ENCODE measurements at places on chromosomes 12 and 14.

DNA sequence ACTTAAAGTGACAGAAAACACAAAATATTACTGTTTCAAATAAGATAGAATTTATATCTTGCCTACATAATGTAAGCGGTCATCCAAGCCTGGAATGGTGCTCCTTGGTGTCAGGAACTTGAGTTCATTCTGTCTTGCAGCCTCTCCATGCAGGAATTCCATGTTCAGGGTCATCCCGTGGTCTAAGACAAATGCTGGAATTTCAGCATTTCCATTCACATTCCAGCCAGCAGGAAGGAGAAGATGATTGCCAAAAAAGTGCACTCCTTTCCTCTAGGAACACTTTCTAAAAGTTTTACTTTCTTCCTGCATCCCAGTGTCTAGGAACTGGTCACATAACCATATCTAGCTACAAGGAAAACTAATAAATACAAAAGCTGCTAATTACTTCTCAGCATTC, 106.3 kb downstream of the PTPRO start:
- DNase-seq: no peak

DNA sequence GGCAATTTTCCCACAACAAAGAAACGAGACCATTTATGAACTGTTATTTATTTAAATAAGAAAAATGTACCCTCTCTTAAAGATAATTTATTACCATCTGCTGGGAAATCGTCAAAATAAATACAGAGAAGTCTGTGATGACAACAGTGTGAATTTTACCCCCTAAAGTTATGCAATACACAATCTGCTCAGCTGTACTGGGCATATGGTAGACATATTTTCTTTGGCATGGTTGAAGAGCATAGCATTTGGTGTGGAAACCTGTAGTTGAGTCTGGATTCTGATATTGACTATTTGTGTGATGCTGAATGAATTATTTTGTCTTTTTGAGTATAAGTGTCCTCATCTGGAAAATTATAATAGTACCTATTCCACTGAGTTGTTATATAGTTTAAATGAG, 60.0 kb downstream of the CFAP54 start:
- DNase-seq: no peak

GRCh38 chr12:22796941-22797630, 172.1 kb downstream of the ETNK1 start:
- DNase-seq: no peak

DNA sequence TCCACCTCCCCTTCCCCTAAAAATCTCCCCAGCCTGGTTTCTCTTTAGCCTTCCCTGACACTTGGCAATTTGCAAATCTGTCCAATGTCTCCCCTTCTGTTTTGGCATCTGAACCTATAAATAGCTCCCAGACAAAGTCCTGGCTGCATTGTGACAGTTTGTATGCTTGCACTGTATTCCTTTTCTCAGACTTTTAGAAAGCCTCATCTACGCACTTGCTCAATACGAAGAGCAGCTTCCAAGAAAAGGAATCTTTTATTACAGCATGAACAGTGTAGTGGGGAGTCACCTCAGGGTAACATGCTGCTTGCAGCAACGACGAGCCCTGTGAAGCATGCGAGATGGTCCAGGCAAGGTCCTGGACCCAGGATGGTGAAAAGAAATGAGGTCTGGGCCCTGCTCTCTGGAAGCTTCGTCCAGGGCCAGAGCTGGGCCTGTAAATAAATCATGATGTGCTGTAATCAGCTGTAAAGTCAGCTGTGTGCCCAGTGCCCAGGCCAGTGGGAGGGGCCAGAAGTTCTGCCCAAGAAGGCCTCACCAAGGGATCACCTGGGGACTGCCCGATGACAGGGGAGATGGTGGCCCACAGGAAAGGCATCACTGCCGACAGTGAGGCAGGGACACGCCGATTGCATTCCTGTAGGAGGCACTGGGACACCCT, 88.3 kb downstream of the RIN3 start:
- DNase-seq: no peak

DNA sequence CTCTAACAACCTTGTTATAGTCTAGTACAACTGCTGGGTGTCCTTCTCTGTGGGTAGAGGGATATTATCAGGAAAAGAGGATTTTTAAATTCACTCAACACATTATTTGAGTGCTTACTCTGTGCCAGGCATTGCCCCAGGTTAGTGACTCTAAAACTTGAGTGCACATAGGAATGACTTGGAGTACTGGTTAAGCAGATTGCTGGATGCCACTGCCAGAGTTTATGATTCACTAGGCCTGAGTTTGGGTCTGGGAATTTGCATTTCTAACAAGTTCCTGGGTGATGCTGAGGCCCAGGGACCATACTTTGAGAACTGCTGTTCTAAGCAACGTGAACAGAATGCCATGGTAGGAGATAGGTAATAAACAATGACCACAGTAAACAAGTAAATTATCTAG, 96.6 kb downstream of the CFAP54 start:
- DNase-seq: no peak

- DNase-seq: peak; percentile 50
Measured at GRCh38 chr12:57110104-57111030, 795 bp downstream of the STAT6 start.

DNA sequence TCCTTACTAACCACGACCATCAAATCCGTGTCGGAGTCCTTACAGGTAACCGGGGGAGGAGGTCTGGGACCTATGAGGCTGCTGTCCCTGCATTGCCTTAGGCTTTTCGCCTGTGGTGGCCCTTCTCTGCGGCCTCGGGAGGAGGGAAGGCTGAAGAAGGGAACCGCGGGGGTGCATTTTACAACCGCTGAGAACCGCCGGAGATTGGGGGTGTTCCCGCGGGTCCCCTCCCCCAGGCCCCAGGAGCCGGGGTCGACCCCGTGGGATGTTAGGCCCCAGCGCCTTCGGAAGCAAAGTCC, 549 bp downstream of the GPHN start:
- no peak for DNase-seq

GRCh38 chr14:94041551-94042346, 15.6 kb downstream of the OTUB2 start:
- no peak for DNase-seq

GRCh38 chr14:96146131-96146771, 58.4 kb upstream of the BDKRB2 start:
- no peak for DNase-seq

- DNase-seq: no peak
Measured at GRCh38 chr14:51849097-51849496, 11.3 kb upstream of the GNG2 start.

GRCh38 chr14:52400846-52401245, 86.7 kb downstream of the PTGER2 start:
- DNase-seq: no peak

DNA sequence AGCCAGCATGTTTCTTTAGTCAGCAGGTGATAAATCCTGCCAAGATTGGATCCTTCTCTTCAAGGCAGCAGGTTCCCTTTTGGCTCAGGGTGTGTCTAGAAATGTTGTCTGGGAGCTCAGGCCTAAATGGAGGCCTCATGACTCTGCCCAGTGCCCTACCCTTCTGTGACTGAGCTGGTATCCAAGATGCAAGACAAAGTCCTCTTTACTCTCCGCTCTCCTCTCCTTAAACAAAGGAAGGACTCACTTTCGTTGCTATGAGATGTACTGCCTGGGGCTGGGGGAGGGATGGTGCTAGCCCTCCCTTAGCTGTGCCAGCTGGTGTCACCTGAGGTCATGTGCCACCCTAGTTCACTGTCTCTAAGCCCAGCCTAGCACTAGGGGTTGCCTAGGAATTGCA, 13.8 kb upstream of the TMPRSS12 start:
- DNase-seq: no peak

All from SIG-M5 (cell line).